Kidney glomerular epithelial cell (primary cell): ENCODE measurements at places on chromosomes 7 and 10.

DNA sequence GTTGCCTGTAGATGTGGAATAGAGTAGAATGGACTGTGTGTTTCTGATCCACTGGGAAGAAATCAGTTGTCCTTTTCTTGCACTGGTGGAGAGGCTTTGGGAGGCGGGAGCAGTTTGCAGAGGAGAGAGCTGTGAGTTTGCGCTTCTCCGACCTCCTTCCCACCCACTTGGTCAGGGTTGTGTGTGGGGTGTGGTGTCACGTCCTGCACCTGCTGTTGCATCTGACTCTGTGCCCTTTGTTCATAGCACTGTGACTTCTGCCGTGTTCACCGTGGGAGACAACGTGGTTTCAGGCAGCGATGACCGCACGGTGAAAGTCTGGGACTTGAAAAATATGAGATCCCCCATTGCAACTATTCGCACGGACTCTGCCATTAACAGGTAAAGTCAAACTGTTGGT, 67.8 kb downstream of the WDR37 start:
- DNase-seq, result no peak

GRCh38 chr7:102912742-102913141, at the start of gene LRRC17:
Gene LRRC17 (plus strand): TSS chr7:102913000. CDS start chr7:102933914, 20,914 bp downstream.
- no peak for DNase-seq

- DNase-seq, result no peak
Observed at GRCh38 chr10:97577701-97578100, 5.1 kb downstream of the ANKRD2 start.

DNA sequence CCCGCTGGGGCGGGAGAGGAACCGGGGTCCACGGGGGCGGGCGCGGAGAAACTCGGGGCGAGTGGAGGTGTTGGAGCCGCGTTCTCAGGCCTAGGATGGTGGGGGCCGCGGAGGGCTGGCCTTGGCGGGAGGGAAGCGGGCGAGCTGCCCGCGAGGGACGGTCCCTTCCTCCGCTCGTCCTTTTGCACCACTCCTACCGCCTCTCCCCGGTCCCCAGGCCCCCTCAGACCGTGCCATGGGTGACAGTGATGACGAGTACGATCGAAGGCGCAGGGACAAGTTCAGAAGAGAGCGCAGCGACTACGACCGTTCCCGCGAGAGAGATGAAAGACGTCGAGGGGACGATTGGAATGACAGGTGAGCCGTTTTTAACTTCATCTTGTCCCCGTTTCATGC, 451 bp downstream of the SRRT start:
- no peak for DNase-seq

- no peak for DNase-seq
Observed at GRCh38 chr7:40315277-40315676, 180.5 kb downstream of the SUGCT start.

GRCh38 chr10:123143162-123143824, 4.6 kb upstream of the HMX2 start:
- DNase-seq, result no peak

DNA sequence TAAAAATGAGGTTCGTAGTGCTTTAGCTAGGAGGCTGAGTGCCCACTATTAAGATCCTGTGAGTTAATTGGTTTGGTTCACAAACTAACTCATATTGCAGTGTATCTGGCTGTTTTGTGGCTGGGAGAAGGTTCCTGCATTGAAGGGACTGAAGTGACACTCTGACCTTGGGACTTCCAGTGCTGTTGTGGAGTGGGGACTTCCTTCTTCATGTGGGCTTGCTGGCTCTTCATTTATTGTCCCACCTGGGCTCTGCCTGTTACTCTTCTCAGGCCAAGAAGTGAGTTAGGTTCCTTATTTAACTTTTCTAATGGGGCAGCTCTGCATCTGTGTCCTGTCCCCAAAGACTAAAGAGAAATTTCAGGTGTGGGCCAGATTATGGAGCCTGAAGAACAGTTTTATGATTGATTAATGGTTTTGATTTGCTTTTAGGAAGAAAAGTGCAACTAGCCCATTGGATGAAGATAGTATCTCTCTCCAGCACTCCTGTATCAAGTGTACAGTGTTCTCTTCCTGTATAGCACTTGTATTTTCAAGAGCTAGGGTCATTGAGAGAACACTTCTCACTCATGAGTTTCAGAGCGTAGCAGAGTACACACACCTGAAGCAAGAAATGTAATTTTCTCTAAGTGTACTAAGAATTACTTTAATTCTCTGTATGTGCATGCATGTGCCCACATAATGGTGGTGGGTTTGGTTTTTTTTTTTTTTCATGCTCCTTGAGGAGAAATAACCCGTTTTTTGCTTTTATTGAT, 54.8 kb downstream of the AUTS2 start:
- no peak for DNase-seq

DNA sequence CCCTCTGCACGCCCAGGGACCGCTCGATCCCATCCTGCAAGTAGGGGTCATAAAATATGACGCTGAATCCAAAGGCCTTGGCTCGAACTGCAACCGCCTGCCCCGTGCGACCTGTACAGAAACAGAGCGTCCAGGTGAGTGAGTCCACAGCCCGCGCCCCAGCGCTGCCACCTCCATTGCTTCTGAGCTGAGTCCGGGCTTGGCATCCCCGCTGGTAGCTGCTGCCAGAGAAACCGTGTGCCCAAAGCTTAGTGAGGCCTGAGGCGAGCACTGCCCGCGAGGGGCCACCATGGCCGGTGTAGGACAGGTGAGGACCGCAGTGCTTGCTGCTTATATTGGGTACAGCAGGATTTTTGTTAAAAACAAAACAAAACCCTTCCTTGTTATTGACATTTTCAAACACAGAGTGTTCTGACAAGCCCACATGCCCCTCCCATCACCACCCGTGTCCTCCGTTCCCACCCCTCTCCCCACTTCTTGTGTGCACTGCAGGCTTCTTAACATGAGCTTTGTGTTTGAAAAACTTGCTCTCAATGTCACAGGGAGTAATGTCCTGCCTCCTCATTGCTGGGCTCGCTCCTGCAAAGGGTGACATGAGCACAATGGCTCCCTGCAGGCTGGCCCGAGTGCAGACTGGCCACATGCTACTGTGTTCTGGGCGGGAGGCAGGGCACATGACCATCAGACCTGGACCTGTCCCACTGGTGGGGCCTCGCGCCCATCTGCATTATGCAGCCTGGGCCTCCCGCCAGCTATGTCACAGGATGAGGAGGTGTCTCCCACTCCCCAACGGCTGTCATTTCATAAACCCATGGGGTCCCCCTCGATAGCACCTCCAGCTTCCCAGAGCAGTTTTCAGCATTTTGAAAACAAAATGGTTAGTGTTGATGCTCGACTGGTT, 52.9 kb downstream of the ZRANB1 start:
- DNase-seq, result no peak

GRCh38 chr10:21304198-21304597, 221.3 kb downstream of the SKIDA1 start:
- peak; percentile 44 for DNase-seq

DNA sequence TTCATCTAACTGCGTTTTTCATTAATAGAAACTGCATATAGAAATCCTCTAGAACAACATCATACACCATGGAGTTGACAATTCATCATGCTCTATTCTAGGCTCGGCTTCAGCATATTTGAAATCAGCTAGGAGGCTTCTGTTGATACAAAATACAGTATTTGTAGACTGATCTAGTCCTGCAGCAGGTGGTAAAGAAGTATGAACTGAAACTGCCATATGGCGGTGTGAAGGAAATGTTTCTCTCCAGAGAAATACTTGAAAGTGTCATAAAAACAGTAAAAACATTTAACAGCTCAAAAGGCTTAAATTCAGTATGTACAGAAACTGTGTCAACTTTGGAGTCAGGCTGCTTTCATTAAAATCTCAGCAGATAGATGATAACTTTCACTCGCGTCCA, 32.0 kb upstream of the MYO3A start:
- DNase-seq, result no peak

- no peak for DNase-seq
Observed at GRCh38 chr7:110050785-110051184, 1040.1 kb upstream of the LRRN3 start.

DNA sequence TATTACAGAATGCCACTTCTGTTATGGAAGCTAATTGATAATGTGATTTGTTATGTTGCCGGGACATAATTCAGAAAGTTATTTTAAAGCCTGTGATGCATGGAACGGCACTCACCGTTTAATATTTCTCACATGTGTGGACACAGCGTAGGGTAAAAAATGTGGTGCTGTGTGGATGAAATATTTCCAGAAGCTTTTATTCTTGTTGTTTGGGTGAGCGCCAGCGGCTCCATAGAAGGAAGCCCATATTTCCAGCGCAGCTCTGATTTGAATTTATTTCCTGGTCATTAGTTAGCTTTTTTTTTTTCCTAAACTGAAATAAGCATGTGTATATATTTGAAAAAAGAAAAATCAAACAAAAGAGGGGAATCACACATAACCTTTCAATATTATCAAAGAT, 20.2 kb upstream of the NKX6-2 start:
- DNase-seq, result no peak

GRCh38 chr10:129366450-129366849, 100.6 kb upstream of the MGMT start:
- DNase-seq, result no peak

GRCh38 chr7:21243265-21243664, 184.6 kb upstream of the SP4 start:
- DNase-seq, result no peak

GRCh38 chr10:20596911-20597310, 300.2 kb downstream of the NEBL start:
- DNase-seq, result peak; percentile 24

- no peak for DNase-seq
Observed at GRCh38 chr7:30645661-30646060, 36.6 kb downstream of the CRHR2 start.

DNA sequence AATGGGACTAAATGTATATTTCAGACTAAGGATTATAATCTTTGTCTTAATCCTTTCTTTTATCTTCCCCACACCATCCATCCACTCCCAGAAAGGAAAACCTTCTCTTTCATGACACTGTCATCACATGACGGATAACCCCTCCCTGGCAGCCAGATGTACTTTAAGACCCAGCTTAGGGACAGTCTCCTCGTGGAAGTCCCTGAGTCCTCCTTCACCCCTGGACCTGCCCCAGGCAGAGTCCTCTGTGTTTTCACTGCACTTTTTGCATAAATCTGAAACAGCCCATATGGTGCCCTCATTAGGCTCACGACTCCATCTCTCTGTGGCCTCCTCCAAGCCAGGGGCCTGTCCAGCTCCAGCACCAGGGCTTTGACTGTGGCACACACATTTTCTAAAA, 16.0 kb downstream of the NRAP start:
- DNase-seq, result no peak

DNA sequence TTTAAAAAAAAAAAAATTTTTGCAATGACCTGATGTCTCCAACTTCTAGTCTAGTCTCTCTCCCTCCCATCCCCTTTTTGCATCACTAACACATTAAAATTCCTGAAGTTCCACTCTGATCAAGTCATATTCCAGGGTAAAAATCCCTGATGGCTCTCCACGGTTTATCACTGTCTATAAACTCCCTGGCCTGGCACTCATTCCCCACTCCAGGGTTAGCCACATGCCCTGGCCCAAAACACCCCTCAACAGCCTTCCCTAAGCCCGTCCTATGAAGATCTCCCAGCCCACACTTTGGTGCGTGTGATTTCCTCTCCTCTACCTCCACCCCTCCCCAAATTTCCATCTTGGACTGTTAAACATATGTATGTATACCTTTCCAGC, 125.4 kb downstream of the JAZF1 start:
- DNase-seq, result peak; percentile 88

DNA sequence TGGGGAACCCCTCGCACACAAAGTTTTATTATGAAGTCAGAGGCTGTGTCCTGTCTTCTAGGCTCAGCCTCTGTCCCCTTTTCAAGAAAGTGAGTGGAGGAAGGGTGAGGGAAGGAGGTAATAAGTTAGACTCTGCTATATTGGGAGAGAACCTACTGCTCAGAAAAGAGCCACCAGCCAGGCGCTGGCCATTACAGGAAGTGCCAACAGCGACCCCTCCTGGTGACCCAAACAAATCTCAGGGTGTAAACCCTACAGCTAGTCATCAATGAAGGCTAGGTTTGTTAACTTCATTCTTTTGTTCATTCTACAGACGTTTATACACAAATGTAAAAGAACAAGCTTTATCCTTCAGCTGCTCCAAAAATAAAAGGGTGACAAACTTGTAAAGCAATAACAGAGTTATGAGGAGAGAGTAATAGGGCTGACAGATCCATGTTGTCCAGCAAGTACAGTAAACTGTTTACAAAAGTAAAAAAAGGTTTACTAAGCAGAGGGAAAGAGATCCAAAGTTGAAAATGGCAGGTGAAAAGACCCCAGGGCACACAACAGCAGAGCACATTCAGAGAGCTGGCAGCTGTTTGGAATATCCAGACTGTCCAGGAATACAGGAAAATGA, 82.7 kb downstream of the FAM204A start:
- peak; percentile 24 for DNase-seq

DNA sequence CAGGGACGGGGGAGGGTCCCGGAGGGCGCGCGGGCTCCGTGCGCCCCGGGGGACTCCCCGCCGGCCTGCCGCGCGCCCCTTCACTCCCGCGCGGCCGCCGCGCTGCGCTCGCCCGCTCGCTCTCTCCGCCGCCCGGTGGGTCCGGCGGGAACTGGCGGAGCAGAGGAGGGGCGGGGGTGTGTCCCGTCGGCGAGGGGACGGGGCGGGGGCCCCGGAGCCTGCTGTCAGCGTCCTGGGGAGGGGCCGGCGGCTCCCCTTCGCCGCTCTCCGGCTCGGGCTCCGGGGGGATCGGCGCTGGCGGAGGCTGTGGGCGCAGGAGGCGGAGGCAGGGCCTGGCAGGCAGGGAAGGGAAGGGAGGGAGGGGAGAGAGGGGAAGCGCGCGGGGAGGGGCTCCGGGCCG, at the start of gene SH3PXD2A:
SH3PXD2A (minus strand) TSS at position 153 of the 400 bp plus-strand sequence. CDS start 310 bp downstream, outside the sequence.
- DNase-seq, result no peak

- peak; percentile 70 for DNase-seq
Observed at GRCh38 chr7:137986252-137987017, 15.5 kb downstream of the CREB3L2 start.

GRCh38 chr7:127705461-127705959, 53.5 kb downstream of the SND1 start:
- no peak for DNase-seq

DNA sequence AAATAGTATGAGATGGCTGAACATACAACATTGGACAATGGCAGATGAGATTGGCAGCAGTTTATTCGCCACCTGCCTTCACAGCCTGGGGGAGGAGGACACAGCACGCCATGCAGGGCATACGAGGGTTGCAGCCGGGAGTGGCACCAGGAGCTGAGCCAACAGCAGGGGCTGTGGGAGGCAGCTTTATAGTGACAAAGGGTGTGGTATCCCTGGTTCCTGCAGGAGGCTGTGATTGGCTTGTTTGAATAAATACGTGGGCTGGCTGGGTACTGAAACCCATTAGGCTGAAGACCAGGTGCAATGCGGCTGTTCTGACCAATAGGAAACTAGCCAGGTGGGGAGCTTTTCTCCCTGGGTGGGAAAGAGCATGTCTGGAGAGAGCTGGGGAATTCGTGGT, 68.9 kb upstream of the LEP start:
- DNase-seq, result no peak

- DNase-seq, result no peak
Observed at GRCh38 chr10:76040107-76040829, 608.8 kb downstream of the LRMDA start.

GRCh38 chr10:95663496-95663895, 7.0 kb upstream of the ALDH18A1 start:
- DNase-seq, result no peak
